Suppressor macrophage treated with lipopolysaccharide for 1 hour (primary cell): ENCODE measurements at places on chromosomes 6 and 20.

DNA sequence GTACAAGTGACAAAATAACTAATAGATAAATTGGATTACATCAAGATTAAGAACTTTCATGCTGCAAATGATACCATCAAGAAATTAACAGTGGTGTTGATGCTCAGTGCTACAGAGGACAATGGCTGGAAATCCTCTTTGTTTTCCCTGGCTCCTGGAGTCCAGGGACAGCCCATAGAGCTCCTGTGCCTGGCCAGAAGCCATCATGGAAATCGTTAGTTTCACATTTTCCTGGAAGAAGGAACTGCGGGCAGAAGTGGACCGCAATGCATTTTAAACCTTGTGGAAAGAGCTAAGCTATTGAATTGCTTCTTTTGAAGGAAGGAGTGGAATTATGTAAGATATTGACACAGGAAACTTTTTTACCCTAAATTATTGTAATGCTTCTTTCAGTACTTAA, 276.0 kb downstream of the GJA1 start:
- no peak for DNase-seq

DNA sequence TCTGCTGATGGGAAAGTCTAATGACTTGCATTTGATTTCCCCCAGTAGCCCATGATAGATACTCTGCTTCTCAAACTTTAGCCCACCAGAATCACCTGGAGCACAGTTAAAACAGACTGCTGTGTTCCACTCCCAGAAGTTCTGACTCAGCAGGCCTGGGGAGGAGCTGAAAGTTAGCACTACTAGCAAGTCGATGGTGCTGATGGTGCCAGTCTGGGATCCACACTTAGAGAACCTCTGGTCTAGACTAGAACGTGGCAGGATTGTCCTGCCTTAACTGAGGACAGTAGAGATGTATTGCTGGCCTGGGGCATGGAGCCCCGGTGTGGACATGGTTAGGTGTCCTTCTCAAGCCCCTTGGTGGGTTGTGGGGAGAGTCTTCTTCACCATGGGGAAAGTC, 8.7 kb downstream of the TOX2 start:
- DNase-seq = no peak

- no peak for DNase-seq
These were observed 140.4 kb downstream of the SAMD5 start for GRCh38 chr6:147648916-147649315.

- DNase-seq = no peak
These were observed 2.1 kb upstream of the GATA5 start for GRCh38 chr20:62477669-62478455.

GRCh38 chr6:38483526-38483925, 156.2 kb downstream of the BTBD9 start:
- peak; percentile 79 for DNase-seq

- DNase-seq = no peak
These were observed 420.1 kb downstream of the CDKAL1 start for GRCh38 chr6:20954315-20954714.

GRCh38 chr6:10268611-10269310, 146.1 kb downstream of the TFAP2A start:
- no peak for DNase-seq

- DNase-seq = no peak
These were observed 308.2 kb upstream of the SGK1 start for GRCh38 chr6:134626086-134626485.

- DNase-seq = no peak
These were observed 47.3 kb downstream of the L3MBTL3 start for GRCh38 chr6:130065609-130066156.

- no peak for DNase-seq
These were observed 191.4 kb downstream of the CENPW start for GRCh38 chr6:126531286-126531685.

DNA sequence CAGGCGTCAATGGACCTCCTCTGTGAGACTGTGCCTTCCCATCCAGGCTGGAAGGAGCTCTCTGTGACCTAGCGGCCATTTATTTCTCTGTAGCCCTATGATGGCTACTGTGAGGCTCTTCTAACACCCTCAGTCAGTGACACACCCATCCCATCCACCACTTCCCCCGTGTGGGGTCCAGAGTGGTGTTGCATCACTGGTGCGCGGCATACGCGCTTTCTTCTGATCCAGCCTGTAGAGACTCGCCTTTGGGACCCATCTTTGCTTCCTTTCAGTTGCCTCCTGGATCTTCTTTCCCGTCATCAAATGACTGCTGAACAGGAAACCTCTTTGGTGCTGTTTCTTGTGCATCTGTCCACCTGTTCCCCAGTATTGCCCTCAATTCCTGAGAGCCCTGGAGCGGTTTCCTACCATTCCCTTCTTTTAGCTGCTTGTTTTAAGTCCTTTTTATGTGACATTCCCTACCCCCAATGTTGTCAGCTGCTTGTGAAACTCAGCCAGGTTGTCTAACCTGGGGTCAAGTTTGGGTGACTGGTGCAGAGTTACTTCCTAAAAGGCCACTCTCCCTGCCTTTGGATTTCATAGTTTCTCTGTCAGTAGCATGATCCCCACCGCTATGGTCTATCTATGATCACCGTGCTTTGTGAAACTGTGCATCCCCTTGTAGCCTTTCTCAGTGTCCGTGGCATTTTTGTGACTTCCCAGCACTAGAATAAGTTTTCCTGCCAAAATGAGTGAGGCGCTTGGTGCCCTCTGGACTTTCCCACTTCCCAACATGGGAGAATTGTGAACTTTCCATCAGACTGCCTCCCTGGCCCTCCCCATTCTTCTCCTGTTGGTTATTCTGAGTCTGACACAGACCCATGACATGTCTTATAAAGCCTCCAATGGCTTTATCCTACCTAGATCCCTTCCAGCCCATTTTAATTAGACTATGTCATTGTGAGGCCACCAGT, 5.7 kb downstream of the PRR3 start:
- no peak for DNase-seq

DNA sequence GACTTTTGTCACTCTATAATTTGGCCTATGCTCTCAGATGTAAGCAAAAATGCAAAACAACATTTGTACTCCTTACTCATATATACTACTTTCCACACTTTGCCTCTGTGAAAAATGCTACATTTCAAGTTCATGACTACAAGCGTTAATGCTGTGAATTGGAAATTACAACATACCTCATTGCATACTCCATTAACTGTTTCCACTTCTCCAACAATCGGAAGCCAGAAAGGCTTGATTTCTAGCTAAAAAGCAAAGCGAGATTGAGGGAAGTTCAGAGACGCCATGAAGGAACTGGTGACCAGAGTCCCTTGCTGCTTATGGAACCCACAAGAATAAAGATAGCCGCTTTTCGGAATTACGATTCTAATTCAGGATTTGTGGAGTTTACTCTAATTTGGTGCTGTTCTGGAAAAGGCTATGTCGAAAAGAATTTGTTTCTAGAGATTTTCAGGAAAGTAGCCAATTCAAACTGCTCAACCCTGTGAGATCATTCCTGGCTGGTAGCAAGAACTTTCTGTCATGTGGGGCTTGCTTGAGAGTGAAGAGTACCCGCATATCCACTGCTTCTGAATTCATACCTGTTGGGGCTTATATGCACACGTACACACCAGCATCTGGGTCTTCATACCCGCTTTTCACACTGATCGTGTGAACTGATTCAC, 98.0 kb upstream of the CITED2 start:
- DNase-seq = peak; percentile 64

GRCh38 chr6:157814883-157815282, 8.2 kb upstream of the SNX9 start:
- DNase-seq = no peak

- no peak for DNase-seq
These were observed 46.0 kb downstream of the NUDT3 start for GRCh38 chr6:34346175-34347119.

DNA sequence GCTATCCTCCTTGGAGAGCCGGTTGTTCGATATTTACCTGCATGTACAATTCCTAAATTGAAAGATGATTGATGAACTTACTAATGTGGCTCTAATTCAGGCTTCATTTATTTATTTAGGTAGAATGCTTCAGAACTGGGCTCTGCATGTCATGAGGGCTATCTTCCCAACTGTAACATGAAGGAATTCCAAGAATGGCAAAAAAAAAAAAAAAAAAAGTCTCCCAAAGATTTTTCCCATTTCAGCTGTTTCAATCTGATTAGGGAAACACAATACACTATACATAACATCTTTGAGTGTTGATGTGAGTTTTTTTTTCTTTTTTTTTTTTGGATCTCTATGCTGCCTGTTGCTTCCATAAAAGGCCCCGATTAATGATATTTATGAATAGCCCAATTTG, 120.1 kb upstream of the SHLD1 start:
- no peak for DNase-seq

DNA sequence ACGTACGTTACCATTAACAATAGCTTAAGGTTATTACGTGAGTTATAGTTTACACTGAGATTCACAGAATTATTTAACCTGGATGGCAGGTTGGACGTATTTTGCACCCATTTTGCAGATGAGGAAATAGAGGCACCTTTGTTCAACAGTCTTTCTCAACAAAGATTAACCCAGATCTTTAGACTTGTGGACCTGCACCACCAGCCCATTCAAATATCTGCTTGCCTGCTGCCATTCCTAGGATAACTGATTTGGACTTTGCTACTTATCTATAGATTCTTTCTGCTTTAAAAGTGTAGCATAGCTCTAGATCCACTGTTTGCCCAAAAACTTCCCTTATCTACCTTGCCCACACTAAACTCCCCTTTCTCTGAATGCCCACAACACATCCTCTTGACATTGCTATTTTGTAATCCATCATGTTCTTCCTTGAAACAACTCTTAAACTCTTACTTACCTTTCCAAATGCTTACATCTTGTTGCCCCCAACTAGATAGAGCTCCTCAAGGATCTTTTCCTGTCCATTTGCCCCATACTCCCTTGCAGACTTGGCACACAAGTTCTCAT, 56.4 kb upstream of the TNFAIP3 start:
- DNase-seq = no peak

DNA sequence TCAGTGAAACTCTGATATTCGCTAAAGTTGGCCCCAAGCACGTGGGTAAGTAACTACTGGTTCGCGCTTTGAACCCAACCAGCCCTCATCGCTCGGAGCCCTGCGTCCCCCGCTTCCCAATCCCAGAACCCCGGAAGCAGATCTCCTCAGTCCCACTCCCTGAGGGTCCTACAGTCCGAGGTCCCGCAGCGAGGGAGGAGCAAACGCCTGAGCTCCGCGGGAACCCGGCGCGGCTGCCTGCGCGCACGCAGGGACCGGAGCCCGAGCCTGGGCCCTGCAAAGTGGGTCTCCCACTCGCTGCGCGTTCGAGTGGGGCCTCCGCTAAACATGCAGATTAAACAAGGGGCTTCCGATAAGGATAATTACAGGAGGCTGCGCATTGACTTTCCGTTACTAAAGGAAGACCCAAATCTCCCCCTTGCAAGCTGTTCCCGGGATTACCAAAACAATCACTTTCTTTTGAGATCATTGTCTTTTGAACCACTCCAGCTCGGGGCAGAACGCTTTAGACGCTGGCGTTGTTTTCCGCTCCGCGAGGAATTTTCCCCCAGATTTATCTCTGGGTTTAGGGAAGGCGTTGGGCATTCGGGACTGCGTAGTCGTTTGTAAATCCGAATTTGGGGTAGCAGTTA, 1.3 kb upstream of the VSX1 start:
- no peak for DNase-seq

GRCh38 chr6:39256294-39256940, 27.1 kb upstream of the KCNK5 start:
- DNase-seq = no peak

DNA sequence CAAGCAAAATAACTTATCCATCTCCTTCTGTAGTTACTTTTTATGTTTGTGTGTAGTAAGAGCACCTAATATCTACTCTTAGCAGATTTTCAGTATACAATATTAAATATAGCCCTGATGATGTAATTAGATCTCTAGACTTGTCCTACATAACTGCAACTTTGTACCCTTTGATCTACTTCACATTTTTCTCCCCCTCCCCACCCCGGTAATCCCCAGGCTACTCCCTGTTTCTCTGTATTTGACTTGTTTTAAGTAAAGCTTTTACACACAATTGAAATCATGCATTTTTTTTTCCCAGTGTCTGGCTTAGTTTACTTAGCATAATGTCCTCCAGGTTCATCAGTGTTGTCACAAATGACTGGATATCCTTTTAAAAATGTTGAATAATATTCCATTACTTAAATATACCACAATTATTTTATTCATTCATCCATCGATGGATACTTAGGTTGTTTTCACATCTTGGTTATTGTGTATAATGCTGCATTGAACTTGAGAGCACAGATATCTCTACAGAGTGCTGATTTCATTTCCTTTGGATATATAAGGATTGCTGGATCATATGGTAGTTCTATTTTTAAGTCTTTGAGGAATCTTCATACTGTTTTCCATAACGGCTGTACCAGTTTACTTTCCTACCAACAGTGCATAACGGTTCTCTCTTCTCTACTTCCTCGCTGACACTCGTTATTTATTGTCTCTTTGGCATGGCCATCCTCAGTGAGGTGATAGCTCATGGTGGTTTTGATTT, 212.7 kb downstream of the CDKAL1 start:
- no peak for DNase-seq

GRCh38 chr6:15491255-15491985, 171.4 kb downstream of the DTNBP1 start:
- DNase-seq = peak; percentile 85

DNA sequence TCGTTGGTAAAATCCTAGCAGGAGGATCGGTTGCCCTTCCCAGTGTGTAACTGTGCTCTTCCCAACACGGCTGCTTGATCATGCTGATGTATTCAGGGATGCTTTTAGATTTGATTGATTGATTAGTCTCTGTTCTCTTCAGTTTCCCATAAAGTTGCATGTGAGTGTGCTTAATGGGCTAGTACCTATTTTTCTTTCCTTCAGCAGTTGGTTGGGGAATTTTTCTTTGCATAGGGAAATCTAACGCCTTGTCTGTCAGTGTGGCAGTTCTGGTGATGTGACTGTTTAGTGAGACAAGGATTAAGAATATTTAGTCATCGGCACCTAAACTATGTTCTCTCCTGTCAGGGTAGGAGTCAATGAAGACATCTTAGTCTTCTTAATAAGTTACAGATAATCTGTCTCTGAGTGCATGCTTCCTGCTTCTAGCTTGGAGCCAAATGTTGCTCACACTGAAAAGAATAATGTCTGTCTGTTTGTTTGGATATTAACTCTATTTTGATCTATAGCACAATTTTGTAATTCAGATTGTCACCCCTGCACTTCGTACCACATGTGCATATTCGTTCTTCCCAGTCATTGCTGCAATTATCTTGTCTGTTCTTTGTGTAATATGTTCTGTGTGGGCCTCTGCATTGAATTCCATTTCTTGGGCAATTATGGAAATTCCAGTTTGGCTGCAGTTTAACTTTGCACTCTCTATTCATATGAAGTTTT, 169.9 kb downstream of the EDN1 start:
- DNase-seq = peak; percentile 29

DNA sequence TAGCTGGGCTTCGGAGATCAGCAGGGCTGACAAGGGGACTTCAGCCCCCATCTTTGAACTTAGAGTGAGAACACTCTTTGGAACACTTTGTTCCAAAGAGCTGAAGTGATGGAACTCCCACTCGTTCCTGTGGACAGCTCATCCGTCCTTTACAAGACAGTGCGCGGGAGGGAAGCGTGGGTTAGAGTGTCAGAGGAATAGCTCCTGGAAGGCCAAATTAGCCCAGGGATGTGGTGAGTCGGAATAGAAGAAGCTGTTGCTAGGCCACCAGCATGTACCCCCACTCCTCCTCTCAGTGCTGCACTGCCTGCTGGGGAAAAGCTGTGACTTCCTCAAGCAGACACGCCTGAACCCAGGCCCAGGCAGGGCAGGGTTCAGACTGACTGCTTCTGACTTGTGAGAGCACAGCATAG, 1.7 kb downstream of the SDCBP2 start:
- DNase-seq = peak; percentile 91
